Astrocyte (in vitro differentiated cells and primary cell): ENCODE measurements at places on chromosomes 2 and 18. TPM values are rescaled to one million over a fixed set of nuclear protein-coding genes. Genes with fewer than 3 reads are reported as not detected.

Gene NAT8
- not detected in 2 replicates for total RNA-seq

Gene TLX2
- total RNA-seq, result not detected in 2 replicates

DNA sequence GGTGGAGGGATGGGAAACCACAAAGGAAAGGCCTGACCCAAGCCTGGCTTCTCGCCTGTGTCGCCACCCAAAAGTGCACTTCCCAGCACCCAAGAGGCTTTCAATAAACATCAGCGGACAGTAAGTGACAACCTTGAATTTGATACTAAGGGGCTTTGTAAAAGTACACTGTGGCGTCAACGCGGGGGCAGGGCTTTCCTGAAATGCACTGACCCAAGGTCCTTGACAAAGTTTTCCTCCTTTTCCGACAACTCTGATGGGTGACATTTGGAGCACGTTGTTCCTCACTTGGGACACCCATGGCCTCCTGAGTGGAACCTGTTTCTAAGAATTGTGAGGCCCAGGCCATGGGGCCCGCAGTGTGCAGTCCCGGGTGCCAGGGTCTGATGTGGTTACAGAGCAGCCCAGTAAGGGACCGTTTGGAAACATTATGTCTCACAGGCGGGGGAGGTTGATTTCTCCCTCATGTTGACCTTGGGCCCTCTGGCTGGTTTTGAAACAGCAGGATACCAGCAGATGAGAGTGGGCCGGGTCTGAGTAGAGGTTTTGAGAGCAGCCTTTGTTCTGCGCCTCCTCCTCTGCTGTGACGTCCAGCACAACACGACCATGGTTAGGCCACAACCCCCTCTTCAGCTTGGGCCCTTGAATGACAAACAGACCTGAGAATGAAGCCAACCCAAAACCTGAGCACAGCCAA, 2.8 kb upstream of the ZBTB14 start:
- peaks cover 9% of the 10 kb centered on the region for H3K4me1 ChIP-seq
- H3K4me3 ChIP-seq, result no peak overlapping the region
- H3K36me3 ChIP-seq, result no peaks in the 10 kb centered on the region
- no peak for DNase-seq
- H3K27ac ChIP-seq, result no peak overlapping the region
- peaks cover 9% of the 10 kb centered on the region for H3K27me3 ChIP-seq

DNA sequence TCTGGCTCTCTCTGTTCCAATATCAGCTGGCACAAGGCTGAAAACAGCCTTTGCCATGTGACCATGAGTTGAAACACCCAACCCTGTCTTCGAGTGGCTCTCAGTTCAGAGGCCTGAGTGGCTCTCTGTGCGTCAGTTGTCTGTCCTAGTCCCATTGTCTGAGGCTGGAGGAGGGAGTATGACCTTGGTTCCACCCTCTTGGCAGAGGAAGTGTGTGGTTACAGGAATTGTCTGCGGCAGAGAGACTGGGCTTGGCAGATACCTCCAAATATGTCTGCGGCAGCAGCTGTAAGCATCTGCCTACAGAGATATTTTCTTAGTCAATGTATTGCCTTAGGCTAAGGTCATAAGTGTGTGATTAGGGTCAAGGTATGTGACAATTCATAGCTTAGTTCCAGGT, 32.6 kb downstream of the CNGA3 start:
- no peak overlapping the region for H3K27ac ChIP-seq
- no peaks in the 10 kb centered on the region for H3K4me1 ChIP-seq
- H3K27me3 ChIP-seq, result peaks cover 11% of the 10 kb centered on the region
